ENCODE measurements at places on chromosomes 13 and 19. TPM values are rescaled to one million over a fixed set of nuclear protein-coding genes. Genes with fewer than 3 reads are reported as not detected.

- DNase-seq: no peak
- no peak overlapping the region for H3K27ac ChIP-seq
- H3K36me3 ChIP-seq: no peaks in the 10 kb centered on the region
- no peak overlapping the region for H3K4me3 ChIP-seq
- H3K27me3 ChIP-seq: no peaks in the 10 kb centered on the region
Measured at GRCh38 chr19:29882719-29883105, 59.3 kb upstream of the URI1 start.

GRCh38 chr19:17279436-17279835 lies 2.3 kb upstream of the ANKLE1 start:
- no peak overlapping the region for H3K27ac ChIP-seq
- peaks cover 3% of the 10 kb centered on the region for H3K36me3 ChIP-seq
- DNase-seq: no peak
- H3K4me1 ChIP-seq: no peaks in the 10 kb centered on the region
- H3K27me3 ChIP-seq: peaks cover 2% of the 10 kb centered on the region

GRCh38 chr13:27372896-27373295 lies 51.5 kb upstream of the GTF3A start:
- H3K4me1 ChIP-seq: no peaks in the 10 kb centered on the region
- H3K4me3 ChIP-seq: no peak overlapping the region
- H3K27ac ChIP-seq: no peak overlapping the region
- H3K27me3 ChIP-seq: no peaks in the 10 kb centered on the region
- H3K36me3 ChIP-seq: no peaks in the 10 kb centered on the region

GRCh38 chr19:49256691-49257090 lies 68.3 kb downstream of the SLC6A16 start:
- no peaks in the 10 kb centered on the region for H3K36me3 ChIP-seq
- no peaks in the 10 kb centered on the region for H3K4me1 ChIP-seq
- DNase-seq: no peak
- H3K27me3 ChIP-seq: no peaks in the 10 kb centered on the region
- H3K27ac ChIP-seq: no peak overlapping the region

CRYL1 gene
- 462 TPM for polyA plus RNA-seq

SHANK1 gene
- polyA plus RNA-seq: 0.24 TPM

All from kidney (tissue), 22 donors.